Pancreas (tissue), 10 donors: ENCODE measurements at places on chromosomes 2 and 18.

DNA sequence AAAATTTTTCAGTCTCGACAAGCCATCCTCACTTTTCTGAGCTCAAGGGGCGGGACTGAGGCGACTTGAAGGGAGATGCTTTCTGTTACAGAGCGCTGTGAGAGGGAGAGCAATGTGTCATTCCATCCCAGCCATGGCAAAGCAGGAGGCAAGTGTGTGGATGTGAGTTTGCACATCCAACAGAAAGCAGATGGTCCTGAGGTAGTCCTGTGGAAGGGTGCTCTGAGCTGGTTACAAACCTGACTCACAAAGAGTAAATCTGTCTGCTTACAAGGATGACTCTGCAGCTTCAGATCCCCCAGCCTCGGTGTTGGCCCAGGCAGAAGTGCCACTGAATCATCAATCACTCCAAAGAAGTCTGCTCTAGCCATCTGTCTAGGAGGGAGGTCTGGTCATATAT lies 482.0 kb upstream of the DCC start:
- no peak for DNase-seq

DNA sequence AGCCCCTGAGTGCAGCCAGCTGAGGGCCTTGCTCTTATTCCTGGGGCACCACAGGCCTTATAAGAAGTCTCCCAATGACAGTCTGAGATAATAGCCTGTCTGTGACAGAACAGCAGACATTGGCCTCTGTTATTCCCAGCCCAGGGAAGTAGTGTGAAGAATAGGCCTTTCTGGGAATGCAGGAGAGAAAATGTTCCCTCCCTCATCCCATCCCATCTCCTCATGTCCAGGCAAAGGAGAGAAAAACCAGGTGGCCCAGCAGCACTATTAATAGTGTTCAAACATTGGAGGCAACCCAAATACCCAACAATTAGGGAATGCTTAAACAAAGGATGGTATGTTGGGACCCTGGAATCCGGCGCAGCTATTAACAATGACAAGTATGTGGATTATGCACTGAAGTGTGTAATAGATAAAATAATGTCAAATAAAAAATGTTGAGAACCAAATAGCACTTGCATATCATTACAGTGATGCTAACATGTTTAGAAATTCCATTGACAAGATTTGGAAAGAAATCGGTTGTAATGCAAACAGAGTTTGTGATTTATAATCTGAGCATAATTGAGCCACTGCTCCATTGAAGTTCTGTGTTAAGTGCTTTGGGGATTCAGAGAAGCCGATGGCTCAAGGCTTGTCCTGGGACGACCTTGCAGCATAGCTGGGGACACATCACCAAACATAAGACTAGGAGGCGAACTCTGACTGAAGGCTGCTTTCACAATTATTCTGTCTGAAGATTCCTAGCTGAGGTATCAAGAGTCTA lies 69.3 kb downstream of the LBH start:
- DNase-seq, result no peak

DNA sequence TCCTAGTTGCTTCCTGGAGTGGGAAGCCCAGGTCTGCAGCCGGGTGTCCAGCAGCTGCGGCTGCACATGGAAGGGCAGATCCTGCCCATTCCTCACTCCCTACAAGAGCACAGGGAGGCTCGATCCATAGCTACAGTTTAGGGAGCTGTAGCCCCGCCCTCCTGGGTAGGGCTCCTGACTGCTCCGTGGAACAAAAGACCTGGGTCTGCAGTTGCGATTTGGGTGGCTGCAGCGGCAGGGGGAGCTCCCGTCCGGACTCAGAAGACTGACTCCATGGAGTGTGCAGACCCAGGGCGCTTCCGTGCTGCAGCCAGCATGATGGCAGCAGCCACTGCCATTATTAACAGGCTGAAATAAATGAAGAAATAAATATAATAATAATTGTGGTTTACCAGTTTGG lies 157.3 kb downstream of the CTNNA2 start:
- no peak for DNase-seq

DNA sequence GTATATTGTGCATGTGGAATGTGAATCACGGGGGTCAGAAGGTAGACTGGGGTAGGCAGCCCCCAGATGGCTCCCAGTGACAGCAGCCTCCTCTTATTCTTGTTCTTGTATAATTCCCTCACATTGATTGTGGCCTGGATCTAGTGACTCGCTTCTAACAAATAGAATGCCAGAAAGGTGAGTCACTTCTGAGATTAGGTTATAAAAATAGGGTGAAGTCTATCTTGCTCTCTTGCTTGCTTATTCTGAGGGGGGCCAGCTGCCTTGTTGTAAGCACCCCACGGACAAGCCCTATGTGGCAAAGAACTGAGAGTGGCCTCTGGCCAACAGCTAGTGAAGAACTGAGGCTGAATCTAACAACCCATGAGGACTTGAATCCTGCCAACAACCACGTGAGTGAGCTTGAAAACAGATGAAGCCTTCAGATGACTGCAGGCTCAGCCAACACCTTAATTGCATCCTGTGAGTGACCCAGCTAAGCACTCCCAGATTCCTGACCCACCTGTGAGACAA lies 15.6 kb upstream of the RMND5A start:
- DNase-seq, result peak; percentile 65

- DNase-seq, result no peak
These were observed 40.8 kb upstream of the ROCK2 start for GRCh38 chr2:11385216-11385615.

- DNase-seq, result no peak
These were observed 3.0 kb downstream of the ACOXL start for GRCh38 chr2:110735366-110735765.
